PC-9 (cell line): ENCODE measurements at places on chromosomes 6 and 20. TPM values are rescaled to one million over a fixed set of nuclear protein-coding genes. Genes with fewer than 3 reads are reported as not detected.

DNA sequence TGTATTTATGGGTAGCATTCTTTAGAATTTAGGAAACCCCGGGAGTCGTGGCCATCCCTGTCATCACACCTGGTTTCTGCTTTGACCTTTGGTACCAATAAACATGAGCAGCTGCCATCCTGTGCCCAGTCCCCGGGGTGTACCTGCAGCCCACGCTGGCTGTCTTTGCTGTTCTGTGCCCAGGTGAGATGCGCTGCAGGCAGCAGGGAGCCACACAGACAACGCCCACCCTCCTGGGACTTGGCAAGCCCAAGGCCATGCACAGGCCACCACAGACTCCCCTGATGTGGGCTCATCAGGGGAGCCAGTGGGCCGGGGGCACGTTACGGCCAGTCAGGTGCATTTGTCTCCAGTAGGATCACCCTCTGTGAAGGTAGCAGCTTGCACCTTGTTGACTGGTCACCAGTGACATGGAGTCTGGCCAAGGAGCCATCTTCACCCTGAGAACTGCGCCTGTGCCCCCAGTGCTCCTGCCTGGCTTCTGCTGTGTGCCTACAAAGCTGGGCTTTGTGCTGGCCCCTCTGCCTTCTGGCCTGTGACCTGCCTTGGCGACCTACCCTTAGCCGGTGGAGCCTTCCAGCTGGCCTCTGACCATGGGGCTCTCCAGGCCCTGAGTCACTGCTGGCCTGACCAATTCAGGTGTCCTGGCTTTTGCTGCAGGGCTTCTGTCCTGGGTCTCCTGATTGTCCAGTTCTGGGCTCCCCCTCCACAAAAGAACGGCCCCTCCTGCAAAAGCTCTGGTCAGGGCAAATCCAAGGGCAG lies 14.2 kb upstream of the UNC93A start:
- H3K27ac ChIP-seq: no peak overlapping the region
- H3K4me3 ChIP-seq: no peak overlapping the region
- peaks cover 88% of the 10 kb centered on the region for H3K27me3 ChIP-seq

DNA sequence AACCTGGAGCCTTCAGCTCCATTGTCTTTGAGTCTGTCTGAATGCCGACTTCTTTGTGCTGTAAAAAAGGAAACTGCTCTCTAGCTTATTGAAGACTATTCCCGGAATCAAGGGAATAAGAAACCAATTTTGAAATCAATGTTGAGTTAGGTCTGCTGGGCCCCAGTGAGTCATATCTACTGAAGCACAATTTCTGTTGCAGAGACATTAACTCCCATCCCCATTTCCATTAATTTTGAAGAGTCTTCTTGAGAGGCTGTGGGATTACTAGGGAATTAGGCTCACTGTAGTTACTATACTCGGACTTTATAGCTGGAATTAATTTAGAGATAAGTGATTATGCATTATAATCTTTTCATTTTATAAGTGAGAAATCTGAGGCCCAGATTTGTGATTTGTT lies 116.7 kb downstream of the SLC35F1 start:
- no peaks in the 10 kb centered on the region for H3K36me3 ChIP-seq
- H3K4me3 ChIP-seq: no peak overlapping the region
- no peaks in the 10 kb centered on the region for H3K4me1 ChIP-seq
- no peak overlapping the region for H3K27ac ChIP-seq
- H3K27me3 ChIP-seq: no peaks in the 10 kb centered on the region

GRCh38 chr20:24964506-24964840 lies 15.4 kb downstream of the CST7 start:
- no peak for DNase-seq
- no peaks in the 10 kb centered on the region for H3K27me3 ChIP-seq
- H3K27ac ChIP-seq: no peak overlapping the region
- H3K36me3 ChIP-seq: 0 out of 2 replicates have a peak, but pooled peaks cover 1% of the 10 kb centered on the region

DNA sequence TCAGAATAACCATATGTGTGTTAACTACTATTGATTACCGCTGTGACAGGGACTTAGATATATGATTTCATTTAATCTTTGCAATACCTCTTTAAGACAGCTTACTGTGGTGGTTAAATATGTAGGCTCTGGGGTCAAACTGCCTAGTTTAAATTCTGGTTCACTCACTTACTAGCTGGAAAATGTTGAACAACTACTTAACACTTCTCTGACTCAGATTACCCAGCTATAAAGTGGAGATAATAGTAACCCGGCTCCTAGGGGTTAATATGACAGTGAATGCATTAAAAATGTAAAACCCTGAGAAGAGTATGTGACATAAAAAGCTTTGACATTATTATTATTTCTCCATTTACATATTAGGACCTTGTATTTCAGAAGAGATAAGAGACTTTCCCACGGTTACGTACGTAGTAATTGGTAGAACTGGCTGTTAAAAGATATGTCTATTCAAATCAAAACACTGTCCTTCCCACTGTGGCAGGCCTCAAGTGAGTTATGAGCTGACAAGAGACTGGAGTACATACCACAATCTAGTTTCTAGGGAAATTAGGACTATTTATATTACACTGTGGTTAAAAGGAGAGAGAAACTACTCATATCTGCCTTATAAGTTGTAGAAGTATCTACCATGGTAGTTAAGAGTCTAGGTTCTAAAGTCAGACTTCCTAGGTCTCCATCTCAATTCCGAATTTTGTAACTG lies 4.4 kb upstream of the PLCB1 start:
- DNase-seq: no peak
- no peak overlapping the region for H3K27ac ChIP-seq
- peaks cover 6% of the 10 kb centered on the region; the same call in 1 of the 2 replicates for H3K27me3 ChIP-seq
- H3K4me3 ChIP-seq: no peak overlapping the region

DNA sequence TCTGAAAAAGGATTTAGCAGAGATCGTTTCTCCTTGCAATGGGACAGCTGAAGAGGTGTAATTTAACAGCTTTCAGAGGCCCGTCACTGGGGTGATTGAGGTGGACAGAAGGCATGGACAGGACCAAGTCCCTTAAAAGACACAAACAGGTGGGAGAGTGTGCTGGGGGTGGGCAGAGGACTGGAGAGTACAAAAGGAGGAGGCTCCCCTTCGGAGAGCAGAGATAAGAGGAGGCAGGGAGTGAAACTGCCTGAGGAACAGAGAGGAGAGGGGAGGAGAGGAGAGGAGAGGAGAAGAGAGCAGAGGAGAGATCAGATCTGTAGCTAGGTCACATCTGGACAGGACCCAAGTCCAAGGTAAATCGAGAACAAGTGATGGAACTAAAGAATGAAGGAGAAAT lies 48.6 kb upstream of the PKHD1 start:
- no peaks in the 10 kb centered on the region for H3K4me1 ChIP-seq
- H3K36me3 ChIP-seq: no peaks in the 10 kb centered on the region
- H3K27ac ChIP-seq: no peak overlapping the region
- peaks cover 83% of the 10 kb centered on the region for H3K27me3 ChIP-seq
- no peak overlapping the region for H3K4me3 ChIP-seq
- no peak for DNase-seq

GRCh38 chr6:626236-626635 lies 30.7 kb downstream of the HUS1B start:
- H3K4me1 ChIP-seq: no peaks in the 10 kb centered on the region
- no peak for DNase-seq
- no peaks in the 10 kb centered on the region for H3K27me3 ChIP-seq
- H3K36me3 ChIP-seq: no peaks in the 10 kb centered on the region
- H3K4me3 ChIP-seq: no peak overlapping the region

DNA sequence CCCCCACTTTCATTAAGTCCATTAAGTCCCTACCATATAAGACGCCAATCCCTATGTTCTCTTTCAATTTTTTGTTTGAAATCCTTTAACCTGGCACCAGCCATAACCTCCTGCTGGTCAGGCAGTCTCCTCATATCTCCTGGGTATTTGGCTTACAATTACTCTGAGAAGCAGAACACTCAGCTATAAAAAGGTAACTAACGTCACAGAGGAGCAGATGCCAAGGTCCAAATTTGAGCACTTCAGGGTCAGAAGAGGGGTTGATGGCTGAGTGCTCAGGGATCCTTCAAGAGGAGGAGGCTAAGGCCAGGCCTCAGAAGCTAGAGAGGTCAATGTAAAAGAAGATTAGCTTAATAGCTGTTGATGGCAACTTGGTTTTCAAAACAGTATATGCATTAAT lies 22.3 kb upstream of the RCAN2 start:
- DNase-seq: no peak
- no peaks in the 10 kb centered on the region for H3K4me1 ChIP-seq
- no peaks in the 10 kb centered on the region for H3K36me3 ChIP-seq
- H3K27me3 ChIP-seq: no peaks in the 10 kb centered on the region

DNA sequence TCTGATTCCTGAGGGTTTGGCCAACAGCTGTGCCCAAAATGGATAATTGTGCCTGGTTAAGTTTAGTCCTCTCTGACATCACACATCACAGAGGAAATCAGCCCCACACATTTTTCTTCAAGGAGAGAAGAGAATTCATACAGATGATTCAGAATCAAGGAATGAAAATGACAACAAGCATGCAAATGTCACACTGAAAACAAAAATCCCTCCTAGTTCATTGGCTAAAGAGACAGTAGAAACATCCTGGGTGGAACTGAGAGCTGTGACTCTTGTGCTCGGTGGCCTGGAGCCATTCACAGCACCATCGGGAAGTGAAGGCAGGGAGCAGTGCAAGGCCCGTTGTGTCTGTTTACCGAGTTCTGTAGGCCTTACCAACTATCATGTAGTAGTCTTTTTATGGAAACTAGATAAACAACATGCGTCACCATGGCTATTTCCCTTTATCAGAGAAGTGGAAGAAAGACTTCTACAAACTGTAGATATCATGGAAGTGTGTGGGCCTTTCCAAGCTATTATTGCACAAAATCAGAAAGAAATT lies 81.7 kb upstream of the TENT5A start:
- H3K27ac ChIP-seq: no peak overlapping the region
- H3K4me1 ChIP-seq: 0 out of 2 replicates have a peak, but pooled peaks cover 5% of the 10 kb centered on the region
- no peaks in the 10 kb centered on the region for H3K27me3 ChIP-seq

GRCh38 chr6:90229331-90230010 lies 67.2 kb downstream of the BACH2 start:
- no peak for DNase-seq
- no peaks in the 10 kb centered on the region for H3K27me3 ChIP-seq
- no peak overlapping the region for H3K4me3 ChIP-seq
- H3K27ac ChIP-seq: no peak overlapping the region
- no peaks in the 10 kb centered on the region for H3K4me1 ChIP-seq

DNA sequence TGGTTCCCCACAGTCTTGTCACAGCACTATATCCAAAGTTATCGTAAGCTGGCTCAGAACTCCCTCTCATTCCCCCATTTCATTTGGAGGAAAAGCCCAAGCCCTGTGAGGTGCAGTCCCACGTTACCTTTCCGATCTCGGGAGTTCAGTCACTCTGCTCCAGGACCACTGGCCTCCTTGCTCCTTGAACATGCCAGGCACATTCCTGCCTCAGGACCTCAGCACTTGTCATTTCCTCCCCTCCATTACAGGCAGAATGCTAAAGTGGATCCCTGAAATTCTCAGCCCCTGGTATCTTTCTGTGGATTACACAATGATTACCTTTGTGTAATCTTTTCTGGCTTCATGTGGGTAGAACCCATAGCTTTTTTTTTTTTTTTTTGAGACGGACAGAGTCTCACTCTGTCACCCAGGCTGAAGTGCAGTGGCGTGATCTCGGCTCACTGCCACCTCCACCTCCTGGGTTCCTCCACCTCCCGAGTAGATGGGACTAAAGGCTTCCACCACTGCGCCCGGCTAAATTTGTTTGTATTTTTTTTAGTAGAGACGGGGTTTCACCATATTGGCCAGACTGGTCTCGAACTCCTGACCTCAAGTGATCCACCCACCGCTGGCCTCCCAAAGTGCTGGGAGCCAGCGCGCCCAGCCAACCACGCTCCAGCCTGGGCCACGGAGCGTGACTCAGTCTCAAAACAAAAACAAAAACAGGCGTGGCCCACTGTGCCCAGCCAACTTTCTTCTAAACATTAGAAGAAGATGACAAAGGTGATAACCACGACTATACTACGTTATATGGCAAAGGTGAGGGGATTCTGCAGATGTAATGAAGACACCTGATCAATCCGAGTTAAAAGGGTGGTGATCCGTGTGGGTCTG lies 4.0 kb upstream of the OXT start:
- peak overlapping the region; percentile 68 for H3K27ac ChIP-seq
- no peaks in the 10 kb centered on the region for H3K27me3 ChIP-seq
- peak; percentile 40 for DNase-seq

GRCh38 chr20:62368976-62369814 lies 2.1 kb upstream of the LAMA5 start:
- peaks cover 44% of the 10 kb centered on the region for H3K4me1 ChIP-seq
- DNase-seq: peak; percentile 53
- no peaks in the 10 kb centered on the region for H3K27me3 ChIP-seq
- peak overlapping the region; percentile 58; the same call in 1 of the 2 replicates for H3K4me3 ChIP-seq
- 0 out of 2 replicates have a peak, but pooled peaks cover 5% of the 10 kb centered on the region for H3K36me3 ChIP-seq

DNA sequence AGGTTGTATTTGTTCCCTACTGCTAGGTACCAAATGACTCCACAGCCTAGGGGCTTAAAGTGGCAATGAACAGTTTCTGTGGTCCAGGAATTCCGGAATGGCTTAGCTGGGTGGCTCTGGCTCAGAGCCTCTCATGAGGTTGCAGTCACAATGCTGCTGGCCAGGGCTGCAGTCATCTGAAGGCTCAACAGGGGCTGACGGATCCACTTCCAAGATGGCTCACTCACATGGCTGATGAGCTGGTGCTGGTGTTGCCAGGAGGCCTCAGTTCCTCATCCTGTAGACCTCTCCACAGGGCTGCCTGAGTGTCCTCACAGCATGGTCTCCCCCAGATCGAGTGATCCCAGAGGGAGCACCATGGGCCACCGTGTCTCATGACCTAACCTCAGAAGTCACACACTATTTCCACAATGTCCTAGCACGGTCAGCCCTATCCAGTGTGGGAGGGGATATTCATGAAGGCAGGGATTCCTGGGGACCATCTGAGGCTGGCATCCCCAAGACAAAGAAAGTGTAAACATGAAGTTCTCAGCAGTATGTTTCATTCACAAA lies 19.0 kb upstream of the BPI start:
- no peaks in the 10 kb centered on the region for H3K36me3 ChIP-seq
- H3K27ac ChIP-seq: no peak overlapping the region
- H3K4me3 ChIP-seq: no peak overlapping the region
- H3K4me1 ChIP-seq: peaks cover 3% of the 10 kb centered on the region; the same call in 1 of the 2 replicates
- H3K27me3 ChIP-seq: no peaks in the 10 kb centered on the region

GRCh38 chr6:154234019-154234772 lies 122.4 kb downstream of the IPCEF1 start:
- no peaks in the 10 kb centered on the region for H3K4me1 ChIP-seq
- H3K27ac ChIP-seq: no peak overlapping the region
- no peaks in the 10 kb centered on the region for H3K36me3 ChIP-seq
- H3K4me3 ChIP-seq: no peak overlapping the region
- DNase-seq: no peak
- no peaks in the 10 kb centered on the region for H3K27me3 ChIP-seq

DNA sequence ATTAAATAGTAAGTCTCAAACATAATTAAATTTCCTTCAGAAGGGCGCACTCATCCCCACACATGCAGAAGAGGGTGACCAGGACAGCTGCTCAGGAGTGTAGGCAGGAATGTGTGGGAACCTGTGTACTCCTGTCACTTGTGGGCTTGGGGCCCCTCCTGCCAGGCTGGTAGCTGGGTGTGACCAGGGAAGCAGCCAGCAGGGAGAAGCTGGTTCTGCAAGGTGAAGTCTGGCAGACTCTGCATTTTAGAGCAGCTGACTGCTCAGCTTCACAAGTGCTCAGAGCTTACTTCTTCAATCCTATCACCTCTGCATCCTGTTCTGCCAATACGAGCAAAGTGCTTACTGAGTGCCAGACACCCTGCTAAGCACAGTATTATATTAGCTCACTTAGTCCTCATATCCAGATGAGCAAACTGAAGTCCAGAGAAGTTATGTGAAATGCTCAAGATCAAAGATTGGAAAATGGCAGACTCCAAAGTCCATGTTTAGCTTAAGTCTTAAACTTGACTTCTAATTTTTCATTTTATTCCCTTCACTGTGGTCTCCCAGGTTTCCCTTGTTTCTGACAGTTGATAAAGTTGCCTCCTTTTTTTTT lies 27.9 kb downstream of the ELMO2 start:
- 0 out of 2 replicates have a peak, but pooled peaks cover 1% of the 10 kb centered on the region for H3K36me3 ChIP-seq
- no peak overlapping the region for H3K27ac ChIP-seq
- H3K27me3 ChIP-seq: no peaks in the 10 kb centered on the region

PI3 gene
- total RNA-seq: 4.6 and 6.6 TPM in 2 replicates

SRMS gene
- total RNA-seq: 1.2 TPM in 2 replicates

PRRT1 gene
- total RNA-seq: 12.6 and 15.9 TPM in 2 replicates

OXT gene
- not detected in 2 replicates for total RNA-seq
